ENCODE measurements at places on chromosomes 3 and 15.

GRCh38 chr3:159775372-159775961 is 213.2 kb upstream of the IL12A start:
- no peak for DNase-seq

DNA sequence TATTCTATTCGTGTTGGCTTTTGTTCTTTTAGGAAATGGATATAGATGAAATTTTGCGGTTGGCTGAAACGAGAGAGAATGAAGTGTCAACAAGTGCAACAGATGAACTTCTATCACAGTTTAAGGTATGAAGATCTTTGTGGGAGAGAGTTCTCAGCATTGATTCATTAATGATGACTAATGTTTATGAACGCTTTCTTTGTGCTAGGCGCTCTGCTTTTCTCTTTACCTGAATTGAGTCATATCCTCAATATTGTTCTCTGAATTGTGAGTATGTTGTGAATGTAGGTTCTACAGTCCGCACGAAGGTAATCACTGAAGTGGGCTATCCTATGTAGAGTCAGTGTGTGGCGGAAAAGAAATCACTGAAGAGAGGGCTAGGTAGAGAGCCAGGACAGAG is 81.2 kb downstream of the CHD2 start:
- DNase-seq, result no peak

GRCh38 chr3:104672331-104672730 is 694.4 kb upstream of the ALCAM start:
- no peak for DNase-seq

DNA sequence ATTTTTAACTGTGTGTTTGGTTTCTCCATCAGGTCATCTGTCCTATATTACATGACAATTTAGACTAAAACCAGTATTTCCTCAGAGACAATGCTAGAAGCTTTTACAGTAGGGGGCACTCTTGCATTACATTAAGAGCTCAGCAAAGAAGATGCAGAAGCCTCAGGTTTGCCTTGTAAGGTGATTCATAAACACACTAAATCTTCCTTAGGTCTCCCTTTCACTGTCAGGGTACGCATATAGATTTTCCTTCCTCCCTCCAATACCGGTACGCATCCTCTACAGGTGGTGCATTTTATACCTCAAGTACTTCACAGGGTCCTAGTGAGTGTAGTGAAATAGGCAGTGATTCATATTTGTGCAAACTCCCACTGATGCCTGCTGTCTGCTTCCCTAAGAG is 46.5 kb downstream of the CD86 start:
- peak; percentile 21 for DNase-seq

GRCh38 chr15:61122647-61123375 is 106.3 kb downstream of the RORA start:
- DNase-seq, result no peak

All from hematopoietic multipotent progenitor cell treated with erythropoietin and hydrocortisone succinate and interleukin-3 and kit ligand, for 17 days (in vitro differentiated cells).